Left colon (tissue), 2 donors: ENCODE measurements at places on chromosomes 13 and 19. TPM values are rescaled to one million over a fixed set of nuclear protein-coding genes. Genes with fewer than 3 reads are reported as not detected.

GRCh38 chr13:59519819-59520218 is 643.9 kb downstream of the DIAPH3 start:
- DNase-seq: no peak

LPAR6 gene
- total RNA-seq: 16.4 TPM

GJA3 gene
- not detected for total RNA-seq

- DNase-seq: peak; percentile 83
Measured at GRCh38 chr19:23116802-23117571, at the start of gene ZNF730. ZNF730 (plus strand) TSS chr19:23117025; CDS start chr19:23117174, 149 bp downstream.

DNA sequence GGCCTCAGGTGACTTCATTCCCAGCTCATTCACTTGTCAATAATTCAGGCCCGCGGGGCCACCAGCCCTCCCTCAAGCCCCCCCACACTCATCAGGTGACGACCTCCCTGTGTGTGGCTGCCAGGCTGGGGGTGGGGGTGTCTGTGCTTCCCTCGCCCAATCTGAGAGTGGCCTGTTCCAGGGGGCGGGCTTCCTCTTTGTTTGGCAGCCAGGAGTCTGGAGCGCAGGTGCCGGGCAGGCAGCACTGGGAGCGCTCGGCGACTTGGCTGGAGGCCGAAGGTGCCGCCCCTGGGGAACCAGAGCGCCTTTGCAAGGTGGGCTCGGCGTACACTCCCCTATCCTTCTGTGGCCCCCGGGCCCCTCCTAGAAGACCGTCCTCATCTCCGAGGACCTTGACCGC is 5.4 kb upstream of the ZNF98 start:
- DNase-seq: no peak

GRCh38 chr13:108508263-108508662 is 121.1 kb upstream of the MYO16 start:
- DNase-seq: no peak

DNA sequence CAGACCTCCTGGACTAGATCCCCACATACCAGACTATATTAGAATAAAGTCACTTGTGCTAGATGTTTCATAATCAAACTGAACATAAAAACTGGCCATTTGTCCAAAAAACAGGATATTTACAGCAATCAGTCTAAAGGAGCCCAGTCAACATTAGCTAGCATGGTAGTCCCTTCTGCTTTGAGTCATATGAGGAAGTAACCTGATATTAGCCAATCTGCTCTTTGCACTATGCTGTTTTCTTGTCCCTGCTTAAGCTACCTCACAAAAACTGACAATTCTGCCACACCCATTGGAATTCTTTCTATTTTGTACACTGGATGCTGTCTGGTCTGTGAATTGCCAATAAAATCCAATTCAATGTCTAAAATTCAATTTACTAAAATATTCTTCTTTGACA is 1824.2 kb downstream of the OLFM4 start:
- no peak for DNase-seq

SERTAD1 gene
- total RNA-seq: 17.9 TPM
